ENCODE measurements at places on chromosomes 16 and 17.

- no peak overlapping the region for H3K4me3 ChIP-seq
- no peak overlapping the region for H3K27ac ChIP-seq
- H3K27me3 ChIP-seq, result peaks cover 14% of the 10 kb centered on the region
- H3K36me3 ChIP-seq, result no peaks in the 10 kb centered on the region
Measured at GRCh38 chr16:25838724-25839186, 147.0 kb downstream of the HS3ST4 start.

- H3K4me1 ChIP-seq, result no peaks in the 10 kb centered on the region
- H3K27ac ChIP-seq, result no peak overlapping the region
- H3K36me3 ChIP-seq, result no peaks in the 10 kb centered on the region
- H3K27me3 ChIP-seq, result peaks cover 12% of the 10 kb centered on the region
Measured at GRCh38 chr16:8572063-8572918, 18.0 kb downstream of the TMEM114 start.

DNA sequence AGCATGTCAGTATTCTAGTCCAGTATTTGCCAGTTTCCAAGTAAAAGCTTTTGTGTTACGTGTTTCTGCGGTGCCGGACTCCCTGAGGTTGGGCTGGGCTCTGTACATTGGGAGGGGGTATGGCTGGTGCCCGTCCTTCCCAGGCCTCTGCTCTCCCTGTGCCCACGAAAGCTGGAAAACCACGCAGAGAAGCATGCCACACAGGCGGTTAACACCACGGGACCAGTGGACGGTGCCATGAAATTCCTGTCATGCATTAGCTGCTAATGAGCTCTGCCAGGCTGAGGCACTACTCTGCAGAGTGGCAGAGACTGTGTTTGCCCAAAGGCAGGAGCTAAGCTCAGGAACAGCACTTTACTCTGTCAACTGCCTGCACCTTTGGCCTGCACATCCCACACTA lies 8.1 kb downstream of the SMIM5 start:
- H3K36me3 ChIP-seq, result no peaks in the 10 kb centered on the region
- H3K4me3 ChIP-seq, result no peak overlapping the region
- DNase-seq, result no peak
- H3K27me3 ChIP-seq, result no peaks in the 10 kb centered on the region

- H3K4me3 ChIP-seq, result no peak overlapping the region
- no peak for DNase-seq
- no peaks in the 10 kb centered on the region for H3K27me3 ChIP-seq
Measured at GRCh38 chr17:81380131-81380530, 15.1 kb upstream of the BAHCC1 start.

DNA sequence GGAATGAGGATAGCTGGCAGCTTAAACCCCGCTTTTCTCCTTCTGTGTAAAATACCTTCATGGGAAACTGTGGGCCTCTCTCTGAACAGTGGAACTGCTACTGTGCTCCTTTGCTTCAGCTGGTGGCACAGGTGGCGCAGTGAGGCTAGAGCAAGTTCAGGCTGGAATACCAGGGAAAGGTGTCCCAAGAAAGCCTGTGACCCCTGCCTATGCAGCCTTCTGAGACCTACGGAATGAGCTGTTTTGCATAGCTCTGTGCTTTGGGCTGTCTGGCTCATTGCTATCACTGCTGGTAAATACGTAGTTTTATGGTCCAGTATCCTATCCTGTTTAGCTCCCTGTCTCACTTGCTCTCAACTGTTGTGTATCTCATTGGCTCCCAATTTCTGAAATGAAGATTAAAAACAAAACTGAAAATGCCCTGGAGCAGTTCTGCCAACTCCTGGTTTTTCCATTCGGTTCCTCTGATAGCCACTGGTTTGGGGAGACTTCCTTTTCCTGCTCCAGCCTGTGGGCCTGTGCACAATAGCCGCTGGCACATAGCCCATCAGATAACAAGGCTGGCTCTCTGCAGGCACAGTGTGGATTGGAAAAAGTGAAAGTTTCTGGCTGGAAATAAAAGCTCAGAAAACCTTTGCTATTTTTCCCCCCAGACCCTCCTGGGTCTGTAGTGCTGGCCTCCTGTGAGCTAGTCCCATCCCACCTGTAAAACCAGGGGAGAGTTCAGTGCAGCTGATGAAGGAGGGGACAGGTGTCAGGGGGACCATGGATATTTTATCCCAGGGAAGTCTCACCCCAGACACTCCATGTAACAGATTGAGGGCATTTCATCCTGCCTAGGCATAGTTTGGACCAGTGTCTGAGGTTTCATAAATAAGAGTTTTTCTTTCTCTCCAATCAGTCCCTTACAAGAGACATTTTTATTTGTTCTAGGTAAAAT lies 24.0 kb downstream of the LIMD2 start:
- peak; percentile 73 for DNase-seq
- H3K27ac ChIP-seq, result peak overlapping the region; percentile 27
- peak overlapping the region; percentile 62 for H3K4me3 ChIP-seq

- H3K27me3 ChIP-seq, result no peaks in the 10 kb centered on the region
- H3K36me3 ChIP-seq, result peaks cover 4% of the 10 kb centered on the region
- H3K4me1 ChIP-seq, result no peaks in the 10 kb centered on the region
- no peak within 1 kb of the TSS for H3K27ac ChIP-seq
- no peak for DNase-seq
Measured at GRCh38 chr17:28364665-28365363, at the start of gene SEBOX. TSS of gene SEBOX (minus strand) at chr17:28365199. CDS start at chr17:28365151, 48 bp downstream.

DNA sequence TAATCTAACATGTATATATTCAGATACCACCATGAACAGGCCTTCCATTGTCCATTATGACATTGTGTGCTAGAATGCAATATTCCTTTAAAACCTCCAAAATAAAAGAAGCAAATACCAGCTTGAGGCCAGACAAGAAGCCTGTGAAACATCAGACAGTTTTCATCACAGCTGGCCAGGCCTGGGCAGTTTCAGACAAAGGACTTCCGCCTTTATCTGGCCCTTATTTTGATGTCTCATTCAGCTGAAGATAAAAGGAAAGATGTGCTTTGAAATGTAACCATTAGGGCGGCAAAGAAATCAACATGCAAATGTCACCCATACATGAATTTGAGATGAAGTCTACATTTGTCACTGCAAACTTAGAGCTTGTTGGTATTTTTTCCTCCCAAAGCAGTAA lies 737.5 kb downstream of the KCNJ2 start:
- no peak for DNase-seq
- H3K27ac ChIP-seq, result no peak overlapping the region
- H3K4me1 ChIP-seq, result peaks cover 8% of the 10 kb centered on the region

GRCh38 chr17:9050801-9051401 lies 29.6 kb downstream of the NTN1 start:
- H3K4me3 ChIP-seq, result no peak overlapping the region
- no peaks in the 10 kb centered on the region for H3K27me3 ChIP-seq
- H3K27ac ChIP-seq, result no peak overlapping the region
- H3K36me3 ChIP-seq, result no peaks in the 10 kb centered on the region
- DNase-seq, result no peak

- H3K4me3 ChIP-seq, result no peak overlapping the region
- no peaks in the 10 kb centered on the region for H3K27me3 ChIP-seq
- no peaks in the 10 kb centered on the region for H3K36me3 ChIP-seq
- DNase-seq, result no peak
- H3K4me1 ChIP-seq, result no peaks in the 10 kb centered on the region
Measured at GRCh38 chr17:44541884-44542581, 15.3 kb upstream of the FZD2 start.

- no peaks in the 10 kb centered on the region for H3K36me3 ChIP-seq
- no peak overlapping the region for H3K4me3 ChIP-seq
- no peaks in the 10 kb centered on the region for H3K27me3 ChIP-seq
Measured at GRCh38 chr16:25893332-25893731, 201.6 kb downstream of the HS3ST4 start.

- H3K27me3 ChIP-seq, result no peaks in the 10 kb centered on the region
- H3K27ac ChIP-seq, result no peak overlapping the region
- no peak overlapping the region for H3K4me3 ChIP-seq
- no peaks in the 10 kb centered on the region for H3K4me1 ChIP-seq
Measured at GRCh38 chr17:67578142-67578457, 139.6 kb upstream of the NOL11 start.

DNA sequence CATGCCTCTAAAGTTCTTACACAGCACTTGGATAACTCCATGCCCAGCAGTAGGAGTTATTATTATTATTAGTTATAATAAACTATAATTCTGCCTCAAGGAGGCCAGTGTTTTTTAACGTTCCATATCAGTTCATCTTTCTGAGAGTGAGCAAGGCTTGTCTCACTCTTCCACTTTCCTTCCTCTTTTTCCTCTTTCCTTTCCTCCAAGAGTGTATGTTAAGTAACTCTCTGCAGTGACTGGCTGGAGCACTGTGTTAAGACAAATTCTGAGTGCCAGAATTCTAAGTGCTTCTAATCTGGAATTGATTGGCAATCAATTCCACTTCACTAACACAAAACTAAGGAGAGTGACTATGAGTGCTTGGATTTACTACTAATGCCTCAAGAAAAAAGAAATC lies 16.4 kb downstream of the CLEC19A start:
- no peaks in the 10 kb centered on the region for H3K36me3 ChIP-seq
- H3K4me1 ChIP-seq, result no peaks in the 10 kb centered on the region
- no peak overlapping the region for H3K27ac ChIP-seq
- no peak for DNase-seq
- H3K27me3 ChIP-seq, result no peaks in the 10 kb centered on the region
- H3K4me3 ChIP-seq, result no peak overlapping the region

Data from common myeloid progenitor, CD34-positive (primary cell).